ENCODE measurements at places on chromosomes 3 and 15.
A peak's percentile ranks its signal among the peaks of the same experiment; 100 is the strongest.

GRCh38 chr3:55203006-55203405 lies 275.1 kb upstream of the LRTM1 start:
- peak; percentile 16 for DNase-seq

GRCh38 chr15:35023804-35024203 lies 35.7 kb upstream of the ZNF770 start:
- DNase-seq: no peak

GRCh38 chr15:71201477-71201876 lies 86.2 kb downstream of the THSD4 start:
- no peak for DNase-seq

- DNase-seq: no peak
Measured at GRCh38 chr3:39343076-39343717, 13.7 kb downstream of the CCR8 start.

GRCh38 chr3:124174476-124174875 lies 182.6 kb upstream of the ROPN1 start:
- DNase-seq: no peak

GRCh38 chr3:193835414-193835813 lies 242.4 kb downstream of the OPA1 start:
- DNase-seq: no peak

- DNase-seq: no peak
Measured at GRCh38 chr15:64503640-64504039, 43.3 kb downstream of the ZNF609 start.

GRCh38 chr3:85003479-85003878 lies 44.7 kb downstream of the CADM2 start:
- DNase-seq: no peak

GRCh38 chr3:45139372-45140140 lies 6.6 kb downstream of the CDCP1 start:
- DNase-seq: no peak

DNA sequence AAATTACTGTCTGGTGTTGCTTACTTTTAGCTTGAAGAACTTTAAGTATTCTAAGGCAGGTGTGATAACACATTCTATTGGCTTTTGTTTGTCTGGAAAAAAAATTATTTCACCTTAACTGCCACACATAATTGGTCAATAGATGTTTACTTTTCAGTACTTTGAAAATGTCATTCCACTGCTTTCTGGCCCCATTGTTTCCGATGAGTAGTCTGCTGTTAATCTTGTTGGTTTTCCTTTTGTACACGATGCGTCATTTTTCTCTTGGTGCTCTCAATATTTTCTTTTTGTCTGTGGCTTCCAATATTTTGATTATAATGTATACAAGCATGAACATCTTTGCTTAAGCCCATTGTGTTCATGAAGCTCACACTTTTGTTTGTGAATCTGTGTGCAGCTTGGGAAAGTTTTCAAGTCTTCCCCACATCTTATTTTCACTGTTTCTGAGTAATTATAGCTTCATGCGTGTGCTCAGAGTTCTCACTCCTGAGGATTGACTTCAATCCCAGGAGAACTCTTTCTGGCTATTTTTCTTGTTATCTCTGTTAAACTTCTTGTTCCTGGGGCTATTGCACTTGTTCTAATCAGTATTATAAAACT lies 664.7 kb downstream of the IGSF11 start:
- DNase-seq: no peak

- no peak for DNase-seq
Measured at GRCh38 chr3:7332696-7333095, 471.8 kb downstream of the GRM7 start.

DNA sequence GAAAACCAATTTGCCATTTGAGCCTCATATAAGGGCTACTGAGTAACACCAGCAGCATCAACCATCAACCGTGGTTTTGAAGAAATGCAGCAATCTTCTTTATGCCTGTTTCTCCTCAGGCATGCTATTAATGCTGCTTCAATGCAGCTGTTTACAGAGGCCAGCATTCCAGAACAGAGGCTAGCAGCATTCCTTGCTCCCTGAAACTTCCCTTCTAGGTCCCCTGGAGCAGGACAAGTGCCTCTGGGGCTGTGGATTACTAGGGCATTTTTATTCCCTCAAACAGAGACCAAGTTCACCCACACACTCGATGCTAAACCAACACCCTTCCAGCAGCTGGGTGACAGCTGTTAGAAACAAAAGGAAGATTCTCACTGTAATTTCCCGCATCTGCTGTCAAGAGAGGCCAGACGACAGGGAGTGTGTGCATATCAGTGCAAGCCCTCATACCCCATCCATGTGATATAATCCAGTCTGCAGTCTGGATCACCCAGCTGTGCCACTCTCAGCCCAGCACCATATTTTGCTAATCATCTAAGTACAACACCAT lies 57.5 kb downstream of the HOMER2 start:
- DNase-seq: no peak

DNA sequence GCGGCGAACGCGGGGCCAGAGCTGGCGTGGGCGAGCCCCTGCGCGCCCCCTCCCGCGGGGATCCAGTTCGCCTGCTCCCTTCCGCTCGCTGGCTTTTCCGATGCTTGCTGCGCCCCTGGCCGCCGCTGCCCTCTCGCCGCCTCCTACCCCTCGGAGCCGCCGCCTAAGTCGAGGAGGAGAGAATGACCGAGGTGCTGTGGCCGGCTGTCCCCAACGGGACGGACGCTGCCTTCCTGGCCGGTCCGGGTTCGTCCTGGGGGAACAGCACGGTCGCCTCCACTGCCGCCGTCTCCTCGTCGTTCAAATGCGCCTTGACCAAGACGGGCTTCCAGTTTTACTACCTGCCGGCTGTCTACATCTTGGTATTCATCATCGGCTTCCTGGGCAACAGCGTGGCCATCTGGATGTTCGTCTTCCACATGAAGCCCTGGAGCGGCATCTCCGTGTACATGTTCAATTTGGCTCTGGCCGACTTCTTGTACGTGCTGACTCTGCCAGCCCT lies 721 bp downstream of the P2RY1 start:
- DNase-seq: no peak

- no peak for DNase-seq
Measured at GRCh38 chr3:151297429-151297828, 19.1 kb upstream of the P2RY14 start.

Data from H54 (cell line).